ENCODE measurements at places on chromosomes 2 and 18.
A peak's percentile ranks its signal among the peaks of the same experiment; 100 is the strongest.

GRCh38 chr2:150607390-150607811 is 119.9 kb upstream of the RND3 start:
- DNase-seq = no peak

- no peak for DNase-seq
These were observed 54.6 kb downstream of the PRKCE start for GRCh38 chr2:45706033-45706432.

GRCh38 chr2:180319586-180320405 is 312.7 kb upstream of the CWC22 start:
- DNase-seq = peak; percentile 9

- DNase-seq = no peak
These were observed 32.8 kb downstream of the NRP2 start for GRCh38 chr2:205714789-205715720.

DNA sequence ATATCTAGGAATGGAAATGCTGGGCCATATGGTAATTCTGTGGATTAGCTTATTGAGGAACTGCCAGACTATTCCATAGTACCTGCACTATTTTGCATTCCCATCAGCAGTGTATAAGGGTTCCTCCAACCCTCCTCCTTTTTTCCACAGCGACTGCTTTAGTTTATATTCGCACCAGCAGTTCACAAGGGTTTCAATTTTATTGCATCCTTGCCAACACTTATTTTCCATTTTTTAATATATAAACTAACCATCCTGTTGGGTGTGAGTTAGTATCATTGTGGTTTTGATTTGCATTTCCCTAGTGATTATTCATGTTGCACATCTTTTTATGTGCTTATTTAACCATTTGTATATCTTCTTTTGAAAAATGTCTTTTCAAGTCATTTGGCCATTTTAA is 67.0 kb downstream of the NAT8 start:
- DNase-seq = no peak

DNA sequence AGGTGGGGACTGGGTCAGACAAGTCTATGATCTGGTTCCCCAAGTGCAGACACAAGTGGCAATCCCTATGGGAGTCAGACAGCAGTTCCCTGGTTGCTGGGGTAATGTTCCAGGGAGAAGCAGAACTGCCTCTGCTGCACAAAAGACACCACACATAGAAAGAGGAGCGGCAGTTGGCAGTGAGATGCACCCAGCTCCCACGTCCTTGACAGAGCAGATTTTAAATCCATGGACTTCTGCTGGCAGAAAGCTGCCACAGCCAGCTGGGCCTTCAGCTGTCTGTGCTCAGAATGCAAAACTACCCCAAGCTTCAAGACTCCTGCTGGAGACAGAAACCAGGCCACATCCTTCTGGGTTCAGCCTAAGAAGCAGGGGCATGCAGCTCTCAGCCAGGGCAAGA is 147.2 kb downstream of the ETAA1 start:
- DNase-seq = no peak

- peak; percentile 29 for DNase-seq
These were observed 108.9 kb downstream of the TAF4B start for GRCh38 chr18:26335156-26335555.

DNA sequence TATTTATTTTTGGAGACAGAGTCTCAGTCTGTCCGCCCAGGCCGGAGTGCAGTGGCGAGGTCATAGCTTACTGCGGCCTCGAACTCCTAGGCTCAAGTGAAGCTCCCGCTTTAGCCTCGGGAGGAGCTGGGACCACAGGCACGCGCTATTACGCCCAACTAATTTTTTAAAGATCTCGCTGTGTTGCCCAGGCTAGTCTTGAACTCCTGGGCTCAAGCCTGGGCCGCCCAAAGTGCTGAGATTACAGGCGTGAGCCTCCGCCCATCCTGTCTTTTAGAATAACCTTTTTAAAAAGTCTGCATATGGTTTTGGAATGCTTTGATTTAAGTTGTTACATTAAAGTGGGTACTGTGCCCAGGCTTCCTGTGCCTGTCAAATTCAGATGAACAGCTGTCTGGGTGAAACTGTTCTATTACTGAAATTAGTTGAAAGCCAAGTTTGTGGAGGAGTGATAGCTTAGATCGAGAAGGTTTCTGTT is 944 bp downstream of the RAB3GAP1 start:
- DNase-seq = peak; percentile 13

DNA sequence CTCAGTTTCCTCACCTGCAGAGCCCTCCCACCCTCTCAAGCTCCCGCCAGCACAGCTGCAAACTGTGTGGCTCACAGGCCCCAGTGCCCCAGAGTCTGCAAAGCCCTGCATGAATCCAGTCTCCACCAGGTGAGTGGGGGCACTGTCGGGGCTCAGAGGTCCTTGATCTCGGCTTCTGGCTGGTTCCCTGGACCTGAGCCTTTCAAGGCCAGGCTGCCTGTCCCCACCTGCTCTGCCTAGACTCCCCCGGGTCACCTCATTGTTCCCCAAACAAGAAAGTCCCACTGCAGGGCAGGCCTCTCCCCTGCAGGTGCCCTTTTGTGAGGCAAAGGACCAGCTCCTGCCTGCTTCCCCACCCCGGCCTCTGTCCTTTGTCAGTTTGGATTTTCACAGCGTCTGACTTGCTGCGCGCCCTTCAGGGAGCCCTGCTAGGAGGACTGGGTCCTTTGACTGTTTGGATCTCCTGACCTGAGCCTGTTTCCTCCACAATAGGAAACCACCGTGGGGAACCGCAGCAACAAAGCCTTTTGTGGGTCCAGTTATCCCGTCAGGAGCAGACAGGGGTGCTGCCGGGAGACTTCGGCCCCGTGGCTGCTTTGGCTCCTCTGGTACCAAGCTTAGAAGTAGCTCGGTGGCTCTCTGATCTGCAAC is 200.5 kb upstream of the HDAC4 start:
- no peak for DNase-seq

DNA sequence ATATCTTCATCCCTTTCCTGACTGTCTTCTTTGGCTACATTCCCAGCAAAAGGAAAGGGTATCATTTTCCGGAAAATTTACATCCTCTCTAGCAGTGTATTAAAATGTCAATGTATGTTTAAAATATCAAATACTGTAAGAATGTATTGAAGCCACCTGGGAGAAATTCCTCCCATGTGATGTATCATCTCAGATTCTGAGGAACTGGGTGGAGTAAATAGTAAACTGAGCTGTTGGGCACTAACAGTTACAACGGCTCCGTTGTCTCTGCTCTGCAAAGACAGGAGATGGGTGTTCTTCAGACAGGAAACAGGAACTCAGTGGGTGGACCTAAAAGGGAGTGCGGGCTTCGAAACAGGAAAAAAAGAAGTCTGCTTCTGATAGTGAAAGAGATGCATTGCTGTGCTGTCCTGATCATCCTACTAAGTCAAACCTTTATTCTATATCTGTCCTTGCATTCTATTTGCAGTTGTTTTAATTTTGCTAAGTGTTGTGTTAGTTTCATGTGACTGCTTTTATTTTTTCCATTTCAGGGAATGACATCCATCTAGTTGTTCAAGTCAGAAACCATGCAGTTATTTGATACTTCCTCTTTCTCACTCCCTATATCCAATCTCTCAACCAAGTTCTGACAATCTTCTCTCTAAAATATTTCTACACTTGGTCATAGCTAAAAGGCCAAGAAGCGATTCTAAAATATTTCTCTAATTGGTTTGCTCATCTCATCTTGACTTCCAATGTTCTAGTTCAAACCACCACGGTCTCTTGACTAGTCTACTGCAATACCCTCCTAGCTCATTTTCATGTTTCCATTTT is 19.4 kb downstream of the DOK1 start:
- peak; percentile 64 for DNase-seq

- peak; percentile 87 for DNase-seq
These were observed 155.0 kb downstream of the SETBP1 start for GRCh38 chr18:44835703-44836102.

DNA sequence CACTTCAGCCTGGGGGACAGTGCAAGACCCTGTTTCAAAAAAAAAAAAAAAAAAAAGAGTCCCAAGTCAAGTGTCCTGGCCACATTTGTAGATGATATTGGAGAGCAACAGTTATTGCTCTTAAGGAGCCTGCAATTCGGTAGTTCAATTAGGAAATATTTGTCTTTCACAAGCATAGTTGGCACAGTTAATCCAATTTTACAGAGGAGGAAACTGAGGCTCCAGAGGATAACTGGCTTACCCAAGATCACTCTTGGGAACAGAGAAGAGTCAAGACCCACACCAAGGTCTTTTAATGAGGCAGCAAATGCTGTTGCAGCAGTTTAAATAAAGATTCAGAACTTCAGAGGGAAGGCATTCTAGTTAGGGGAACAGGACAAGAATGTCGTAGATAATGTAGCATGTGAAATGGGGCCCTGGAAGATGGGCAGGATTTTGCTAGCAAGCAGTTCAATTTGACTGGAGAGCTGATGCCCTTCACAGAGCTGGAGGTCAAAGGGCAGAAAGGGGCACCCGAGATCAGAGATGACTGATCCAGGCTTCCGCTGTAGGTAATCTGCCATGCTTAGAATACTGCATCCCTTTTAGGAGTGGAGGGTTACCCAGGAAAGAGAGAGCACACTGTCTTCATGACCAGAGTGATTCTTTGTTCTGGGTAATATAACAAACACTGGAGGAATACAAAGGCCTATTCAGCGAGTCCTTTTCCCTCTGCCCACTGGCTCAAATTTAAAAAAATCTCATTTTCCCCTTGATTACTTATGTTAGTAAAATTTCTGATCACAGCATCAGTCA is 3.0 kb downstream of the NPC1 start:
- no peak for DNase-seq
